ENCODE measurements at places on chromosomes 7 and 10. TPM values are rescaled to one million over a fixed set of nuclear protein-coding genes. Genes with fewer than 3 reads are reported as not detected.

The CC2D2B gene
- not detected for total RNA-seq

The KCTD7 gene
- total RNA-seq: 11.6 TPM

The GRM8 gene
- total RNA-seq: not detected

The OPALIN gene
- total RNA-seq: not detected

The FAM171A1 gene
- 23.5 TPM for total RNA-seq

The LIPN gene
- not detected for total RNA-seq

The RAMP3 gene
- not detected for total RNA-seq

GRCh38 chr10:101272229-101272868, 43.1 kb upstream of the LBX1 start:
- peak; percentile 83 for DNase-seq

DNA sequence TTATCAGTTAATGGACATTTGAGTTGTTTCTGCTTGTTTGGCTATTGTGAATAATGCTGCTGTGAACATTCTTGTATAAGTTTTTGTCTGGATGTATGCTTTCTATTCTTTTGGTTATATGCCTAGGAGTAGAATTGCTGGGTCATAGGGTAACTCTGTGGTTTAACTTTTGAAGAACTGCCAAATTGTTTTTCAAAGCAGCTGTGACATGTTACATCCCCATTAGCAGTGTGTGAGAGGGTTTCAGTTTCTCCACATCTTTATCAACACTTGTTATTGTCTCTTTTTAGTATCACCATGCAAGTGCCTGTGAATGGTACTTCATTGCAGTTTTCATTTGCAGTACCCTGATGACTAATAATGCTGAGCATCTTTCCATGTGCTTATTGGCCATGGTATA, 2.1 kb upstream of the NDUFB8 start:
- no peak for DNase-seq

GRCh38 chr7:123637203-123637602, 18.5 kb upstream of the LMOD2 start:
- DNase-seq: no peak

DNA sequence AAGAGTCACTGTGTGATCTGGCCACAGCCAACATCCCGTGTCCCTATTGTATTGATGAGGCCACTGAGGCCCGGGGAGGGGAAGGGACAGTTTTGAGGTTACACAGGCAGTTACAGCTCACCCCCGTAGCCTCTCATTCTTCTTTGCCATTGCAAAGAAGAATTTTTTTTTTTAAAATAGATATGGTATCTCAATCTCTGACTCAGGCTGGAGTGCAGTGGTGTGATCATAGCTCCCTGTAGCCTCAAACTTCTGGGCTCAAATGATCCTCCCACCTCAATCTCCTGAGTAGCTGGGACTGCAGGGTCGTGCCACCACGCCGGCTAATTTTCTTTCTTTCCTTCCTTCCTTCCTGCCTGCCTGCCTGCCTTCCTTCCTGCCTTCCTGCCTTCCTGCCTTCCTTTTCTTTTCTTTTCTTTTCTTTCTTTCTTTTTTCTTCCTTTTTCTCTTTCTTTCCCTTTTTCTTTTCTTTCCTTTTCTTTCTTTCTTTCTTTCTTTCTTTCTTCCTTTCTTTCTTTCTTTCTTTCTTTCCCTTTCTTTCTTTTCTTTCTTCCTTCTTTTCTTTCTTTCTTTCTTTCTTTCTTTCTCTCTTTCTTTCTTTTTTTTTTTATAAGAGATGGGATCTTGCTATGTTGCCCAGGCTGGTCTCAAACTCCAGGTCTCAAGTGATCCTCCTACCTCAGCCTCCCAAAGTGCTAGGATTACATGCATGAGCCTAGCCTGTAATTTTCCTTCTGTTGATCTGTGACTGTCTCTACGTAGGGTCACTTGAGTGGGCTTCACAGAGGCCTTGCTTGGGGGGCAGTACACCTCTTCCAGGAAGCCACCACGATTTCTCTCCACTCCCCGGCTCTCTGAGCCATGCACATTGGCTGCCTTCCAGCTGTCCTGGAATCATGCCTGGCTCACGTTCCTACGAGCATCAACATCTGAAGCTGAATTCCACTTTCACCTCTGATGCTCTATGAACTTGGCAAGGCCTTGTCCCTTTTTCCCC, 31.3 kb downstream of the TMEM270 start:
- DNase-seq: peak; percentile 64

GRCh38 chr10:131758939-131759301, 141.9 kb upstream of the PPP2R2D start:
- DNase-seq: no peak

DNA sequence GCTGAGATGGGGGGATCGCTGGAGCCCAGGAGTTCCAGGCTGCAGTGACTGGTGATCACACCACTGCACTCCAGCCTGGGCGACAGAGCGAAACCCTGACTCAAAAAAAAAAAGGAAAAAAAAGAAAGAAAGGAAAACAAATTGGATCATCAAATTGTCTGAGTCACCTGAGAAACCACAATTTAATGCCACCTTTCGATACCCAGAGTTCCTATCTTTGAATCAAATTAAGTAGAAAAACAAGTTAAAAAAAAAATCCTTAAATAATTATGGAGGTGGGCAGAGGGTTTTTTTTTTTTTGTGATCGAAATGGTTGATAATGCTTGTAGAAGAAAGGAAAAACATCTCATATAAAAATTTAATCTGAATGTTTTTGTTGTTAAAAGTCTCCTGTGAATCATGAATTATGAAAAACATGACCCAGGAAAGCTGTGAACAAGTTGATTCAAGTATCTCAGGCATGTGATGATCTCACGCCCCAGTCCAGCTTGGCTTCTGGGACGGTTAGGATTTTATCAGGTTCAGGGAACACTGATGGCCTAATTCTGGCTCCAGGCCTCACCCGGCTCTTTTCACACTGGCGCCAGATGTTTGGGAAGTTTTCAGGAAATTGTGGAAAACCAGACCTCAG, 25.3 kb upstream of the CUX1 start:
- peak; percentile 86 for DNase-seq

- DNase-seq: no peak
Observed at GRCh38 chr10:124175701-124176348, 82.4 kb upstream of the CHST15 start.

- no peak for DNase-seq
Observed at GRCh38 chr7:121195874-121196273, 132.9 kb upstream of the WNT16 start.

GRCh38 chr7:75772081-75773077, at the start of gene CCL26:
TSS of gene CCL26 (minus strand) at chr7:75772211. CDS start at chr7:75772176, 35 bp downstream.
- DNase-seq: peak; percentile 88

DNA sequence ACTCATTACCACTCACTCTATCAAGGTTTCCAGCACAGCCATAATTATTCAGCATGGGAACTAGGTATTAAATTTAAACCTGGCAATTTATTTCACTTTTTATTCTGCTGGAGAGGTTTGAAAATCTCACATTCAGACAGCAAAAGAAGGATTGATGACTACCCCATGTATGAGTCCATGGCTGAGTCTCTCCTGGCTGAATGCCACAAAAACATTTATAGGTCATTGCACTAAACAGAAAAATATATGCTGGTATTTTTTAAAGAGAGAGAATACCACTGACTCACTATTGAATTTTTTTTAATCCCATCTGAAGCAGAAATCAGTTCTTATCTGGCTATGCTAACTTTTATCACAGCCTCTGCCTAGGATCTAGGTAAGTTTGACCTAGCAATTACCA, 336.3 kb downstream of the PPP1R3A start:
- DNase-seq: no peak

DNA sequence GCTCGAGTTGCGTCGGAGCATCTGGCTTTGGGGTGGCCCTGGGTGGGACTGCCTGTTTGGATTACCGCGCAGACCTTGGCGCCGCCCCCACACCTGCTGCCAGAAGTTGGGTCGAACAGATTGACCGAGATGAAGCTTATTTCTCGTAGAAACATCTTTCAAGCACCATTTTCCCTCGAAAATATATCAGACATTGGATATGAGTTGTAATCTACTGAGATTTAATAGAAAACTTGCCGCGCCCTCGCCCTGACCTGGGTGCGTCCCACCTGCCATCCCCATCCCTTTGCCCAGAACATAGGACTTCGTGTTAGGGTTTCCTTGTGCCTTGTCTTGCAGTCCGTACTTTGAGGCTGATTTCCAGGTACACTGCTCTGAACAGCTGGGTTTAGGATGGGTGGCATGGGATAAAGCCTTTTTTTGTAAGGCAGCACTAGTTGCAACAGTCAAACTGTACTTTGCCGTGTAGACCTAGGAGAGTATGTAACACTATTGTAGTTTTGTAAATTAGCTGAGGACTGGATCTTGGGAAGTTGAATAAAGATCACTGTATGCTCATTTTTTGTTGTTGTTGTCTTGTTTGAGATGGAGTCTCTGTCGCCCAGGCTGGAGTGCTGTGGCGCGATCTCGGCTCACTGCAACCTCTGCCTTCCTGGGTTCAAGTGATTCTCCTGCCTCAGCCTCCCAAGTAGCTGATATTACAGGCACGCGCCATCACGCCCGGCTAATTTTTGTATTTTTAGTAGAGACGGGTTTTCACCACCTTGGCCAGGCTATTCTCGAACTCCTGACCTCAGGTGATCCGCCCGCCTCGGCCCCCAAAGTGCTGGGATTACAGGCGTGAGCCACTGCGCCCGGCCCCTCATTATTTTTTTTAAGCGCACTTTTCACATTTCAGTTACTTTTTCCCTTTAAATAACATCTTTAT, 978 bp downstream of the OGDH start:
- DNase-seq: no peak

GRCh38 chr7:31336202-31337001, 4.1 kb downstream of the NEUROD6 start:
- DNase-seq: no peak

DNA sequence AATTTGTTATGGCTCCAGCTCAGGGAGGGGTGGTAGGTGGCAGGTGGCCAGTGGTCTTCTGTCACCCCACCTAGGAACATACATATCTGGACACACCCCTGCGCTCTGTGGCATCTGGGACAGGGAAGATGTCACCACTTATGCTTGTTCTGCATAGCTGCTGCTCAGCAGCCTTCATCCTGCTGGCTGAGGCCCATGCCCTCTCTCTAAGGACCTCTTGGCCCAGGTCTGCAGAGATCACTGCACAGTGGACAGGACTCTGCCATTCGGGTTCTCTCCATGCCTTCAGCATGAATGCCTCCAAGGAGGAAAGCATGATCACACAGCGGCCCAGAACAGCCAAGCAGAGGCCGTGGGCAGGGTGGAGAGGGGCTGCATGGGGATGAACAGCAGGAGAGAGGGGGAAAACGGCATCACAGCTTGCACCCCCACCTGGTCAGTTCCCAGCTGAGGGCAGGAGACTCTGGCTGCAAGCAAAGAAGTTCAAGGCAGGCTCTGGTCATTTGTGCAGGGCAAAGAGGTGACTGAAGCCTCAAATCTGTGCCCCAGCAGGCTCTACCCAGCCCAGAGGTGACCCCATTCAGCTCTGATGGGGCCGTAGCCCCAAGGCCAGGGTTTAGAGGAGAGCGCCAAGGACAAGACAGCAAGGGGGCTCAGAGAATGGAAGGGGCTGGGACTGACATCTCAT, 47.8 kb upstream of the GDF10 start:
- no peak for DNase-seq

- no peak for DNase-seq
Observed at GRCh38 chr7:29955799-29956486, 33.7 kb downstream of the SCRN1 start.

DNA sequence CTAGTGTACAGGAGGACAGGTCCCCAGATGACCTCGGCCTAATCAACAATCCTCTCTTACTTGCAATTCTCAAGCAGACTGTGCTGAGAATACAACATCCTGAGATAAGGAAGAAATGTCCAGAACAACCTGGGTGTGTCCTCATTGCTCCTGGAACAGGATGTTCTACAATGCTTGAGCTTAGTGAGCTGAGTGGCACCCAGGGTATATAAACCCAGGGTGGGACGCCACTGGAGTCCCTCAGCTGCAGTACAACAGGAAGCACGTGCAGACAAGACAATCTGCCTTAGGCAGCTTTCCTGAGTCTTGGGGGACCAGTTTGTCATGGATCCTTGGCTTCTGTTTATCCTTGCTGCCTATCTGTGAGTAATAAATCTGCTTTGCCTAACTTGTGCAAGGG, 27.7 kb upstream of the SLC25A13 start:
- no peak for DNase-seq

DNA sequence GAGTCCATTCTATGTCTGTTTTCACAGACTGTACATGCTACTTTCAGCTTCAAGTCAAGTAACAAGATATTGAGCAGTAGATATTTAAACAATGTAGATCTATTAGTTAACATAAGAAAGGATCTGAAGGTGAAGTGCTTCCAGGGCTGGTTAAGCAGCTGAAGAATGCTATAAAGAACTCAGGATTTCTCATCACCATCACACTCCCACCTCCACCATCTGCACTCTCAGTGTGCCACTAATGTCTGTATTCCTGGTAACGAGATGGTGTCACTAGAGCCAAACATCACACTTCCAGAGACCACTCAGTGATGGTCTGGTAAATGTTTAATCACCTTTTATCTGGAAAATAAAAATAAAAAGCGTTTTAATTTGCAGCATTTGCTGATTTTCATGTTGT, 224.0 kb upstream of the FERD3L start:
- DNase-seq: no peak

DNA sequence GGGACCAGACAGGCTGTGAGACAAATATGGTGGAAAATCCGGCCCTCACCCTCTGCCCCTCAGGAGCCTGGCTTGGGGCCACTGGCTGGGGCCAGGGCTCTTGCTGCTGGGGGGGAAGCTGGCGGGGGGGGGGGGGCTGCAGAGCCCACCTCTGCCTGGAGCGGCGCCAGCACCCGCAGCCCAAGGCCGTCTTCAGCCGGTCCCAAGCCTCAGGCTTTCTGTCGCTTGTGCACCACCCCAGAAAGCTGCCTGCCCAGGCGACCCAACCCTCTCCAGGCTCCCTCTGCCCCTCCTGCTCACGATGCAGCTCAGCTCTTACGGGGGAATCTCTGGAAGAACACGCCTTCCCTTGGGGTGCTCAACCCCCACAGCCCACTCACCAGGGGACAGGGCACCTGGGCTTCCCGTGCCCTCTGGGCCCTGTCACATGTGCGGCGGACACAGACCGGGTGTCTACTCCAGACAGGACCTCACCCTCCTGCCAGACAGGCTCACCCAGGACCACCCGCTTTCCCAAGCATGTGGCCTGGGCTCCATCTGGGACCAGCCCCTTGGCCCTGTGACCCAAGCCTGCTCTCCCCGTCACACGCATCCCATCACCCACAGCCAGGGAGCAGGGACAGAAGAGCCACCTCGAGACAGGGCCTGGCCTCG, 43.9 kb downstream of the DPYSL4 start:
- no peak for DNase-seq

DNA sequence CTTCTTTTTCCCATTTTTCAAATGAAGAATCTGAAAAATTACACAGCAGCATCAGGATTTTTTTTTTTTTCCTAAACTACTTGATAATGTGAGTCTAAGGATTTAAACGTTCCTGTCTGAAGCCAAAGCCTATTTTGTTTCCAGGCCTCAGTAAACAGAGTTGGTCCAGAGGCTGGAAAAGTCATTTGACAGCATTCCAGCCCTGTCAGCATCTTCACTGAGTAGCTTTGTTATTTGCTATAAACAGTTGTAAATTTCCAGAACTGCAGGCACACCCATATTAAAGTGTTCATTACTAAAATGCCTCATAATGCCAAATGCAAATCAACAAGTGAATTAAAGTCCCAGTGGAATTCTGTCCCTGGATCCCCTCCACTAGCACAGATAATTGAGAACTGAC, 35.5 kb upstream of the KMT2E start:
- DNase-seq: no peak

- DNase-seq: no peak
Observed at GRCh38 chr10:97923057-97923456, 73.4 kb downstream of the GOLGA7B start.

All from GM23248 (cell line).